ENCODE measurements at places on chromosomes 2 and 18.

DNA sequence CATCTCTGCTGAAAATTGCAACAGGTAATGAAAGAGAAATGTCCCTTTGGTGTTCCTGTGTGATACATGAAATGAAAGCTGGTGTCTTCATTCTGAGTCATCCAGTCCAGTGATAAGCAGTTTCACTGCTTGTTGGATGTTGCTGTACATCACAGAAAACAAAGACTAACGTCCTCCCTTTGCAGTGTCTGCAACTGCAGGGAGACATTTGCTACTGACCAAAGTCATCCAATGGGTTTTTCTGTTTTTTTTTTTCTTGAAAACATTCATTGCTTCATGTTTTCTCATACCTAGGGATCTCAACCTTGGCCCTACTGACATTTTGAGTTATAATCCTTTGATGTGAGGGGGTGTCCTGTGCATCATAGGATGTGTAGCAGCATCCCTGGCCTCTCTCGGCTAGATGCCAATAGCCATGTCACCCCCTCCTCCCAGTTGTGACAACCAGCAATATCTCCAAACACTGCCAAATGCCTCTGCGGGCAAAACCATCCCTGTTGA lies 63.6 kb upstream of the FZD5 start:
- ATAC-seq, result peak; percentile 91

- no peak for ATAC-seq
Measured at GRCh38 chr2:16249246-16250055, 309.1 kb downstream of the MYCN start.

DNA sequence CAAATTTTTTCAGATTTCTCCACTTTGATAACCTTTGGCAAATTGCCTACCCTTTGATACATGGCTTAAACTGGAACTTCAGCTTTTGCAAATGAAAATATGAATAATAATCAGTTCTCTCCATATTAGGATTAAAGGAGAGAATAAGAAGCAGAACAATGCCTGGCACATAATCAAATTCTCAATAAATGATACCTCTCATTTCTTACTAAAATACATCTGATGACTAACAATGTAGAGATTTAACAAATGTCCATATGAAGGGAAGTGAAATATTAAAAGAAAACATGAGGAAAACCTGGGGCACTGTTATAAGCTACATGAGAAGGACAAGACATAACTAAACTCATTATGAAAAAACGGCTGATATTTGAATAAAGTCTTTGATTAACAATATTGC lies 1103.6 kb downstream of the LRP1B start:
- ATAC-seq, result no peak

DNA sequence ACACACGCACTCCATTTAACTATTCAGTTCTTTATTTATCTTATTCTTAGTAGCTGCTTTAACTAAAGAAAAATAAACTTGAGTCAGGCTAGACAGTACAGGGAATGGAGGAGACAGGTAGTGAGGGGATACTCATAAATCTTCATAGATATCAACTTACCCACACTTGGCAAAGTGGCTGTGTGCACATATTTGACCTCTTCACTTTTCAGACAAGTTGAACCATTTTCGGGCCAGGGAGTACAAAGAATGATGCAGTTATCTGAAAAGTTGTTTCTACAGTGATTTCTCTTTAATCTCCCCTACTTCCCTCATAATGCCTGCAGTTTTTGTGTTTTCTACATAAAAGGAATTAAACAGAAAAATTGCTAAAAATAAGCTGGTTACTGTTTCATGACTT lies 307.5 kb downstream of the GULP1 start:
- ATAC-seq, result no peak

- peak; percentile 66 for ATAC-seq
Measured at GRCh38 chr18:55477499-55477859, 110.5 kb downstream of the TCF4 start.

GRCh38 chr2:7539760-7540159 lies 622.5 kb downstream of the RNF144A start:
- ATAC-seq, result peak; percentile 49

GRCh38 chr2:236728916-236729670 lies 159.5 kb downstream of the ACKR3 start:
- no peak for ATAC-seq

DNA sequence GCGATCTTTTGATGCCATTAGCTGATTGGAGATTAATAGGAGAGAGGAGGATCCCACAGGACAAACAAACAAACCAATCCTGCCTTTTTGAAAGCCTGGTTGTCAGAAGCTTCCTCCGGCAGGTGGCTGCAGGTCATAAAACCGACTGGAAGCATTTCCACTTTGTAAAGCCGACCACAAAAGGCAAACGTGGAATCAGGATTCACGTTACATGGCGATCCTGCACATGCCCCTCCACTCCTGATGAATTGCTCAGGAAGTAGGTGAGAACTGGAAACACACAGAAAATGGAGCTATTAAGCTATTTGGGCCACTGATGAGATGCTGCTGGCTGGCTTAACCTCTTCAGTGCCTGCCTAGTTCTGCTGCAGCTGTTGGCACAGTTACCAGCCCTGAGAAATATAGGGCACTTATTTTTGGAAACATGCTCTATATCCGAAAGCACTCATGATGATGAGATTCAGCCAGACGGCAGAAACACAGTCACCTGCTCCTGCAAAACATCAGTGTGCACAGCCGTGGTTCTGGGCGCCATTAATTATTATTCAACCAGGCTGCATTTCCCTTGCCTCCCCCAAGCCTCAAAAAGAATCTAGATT lies 110.3 kb upstream of the ST6GAL2 start:
- no peak for ATAC-seq

Measured in activated T-helper 17 cell treated with anti-CD3 and anti-CD28 coated beads, Interleukin-2, amount 50 U/mL, for 72 hours (primary cell).